ENCODE measurements at places on chromosomes 11 and 22. TPM values are rescaled to one million over a fixed set of nuclear protein-coding genes. Genes with fewer than 3 reads are reported as not detected.

GRCh38 chr11:92125321-92125720 is 99.3 kb upstream of the FAT3 start:
- DNase-seq = no peak

DNA sequence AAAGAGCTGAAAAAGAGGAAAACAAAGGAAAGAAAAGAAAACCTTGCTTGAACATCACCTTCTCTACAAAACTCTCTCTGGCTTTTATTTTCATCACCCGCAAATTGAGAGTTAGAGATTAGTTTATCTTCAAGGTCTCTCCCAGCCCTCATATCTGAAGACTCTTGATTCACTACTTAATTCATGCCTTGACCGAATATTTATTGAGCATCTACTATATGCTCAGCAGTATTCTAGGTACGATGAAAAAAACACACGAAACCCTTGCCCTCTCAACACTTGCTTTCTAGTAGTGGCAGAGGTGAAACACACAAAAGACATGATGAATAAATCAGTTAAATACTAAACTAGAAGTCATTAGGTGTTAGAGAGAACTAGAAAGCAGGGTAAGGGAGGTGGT is 150.6 kb upstream of the CADM1 start:
- DNase-seq = no peak

The SEC14L2 gene
- total RNA-seq = 7.9 TPM

GRCh38 chr22:37427135-37427710 is at the start of gene ELFN2:
ELFN2 (minus strand) TSS chr22:37427479; CDS start chr22:37375534, 51,945 bp downstream.
- peak; percentile 88 for DNase-seq

GRCh38 chr11:121773076-121773475 is 320.3 kb upstream of the SORL1-AS1 start:
- DNase-seq = no peak

The C1QTNF5 gene
- total RNA-seq = 29.3 TPM

DNA sequence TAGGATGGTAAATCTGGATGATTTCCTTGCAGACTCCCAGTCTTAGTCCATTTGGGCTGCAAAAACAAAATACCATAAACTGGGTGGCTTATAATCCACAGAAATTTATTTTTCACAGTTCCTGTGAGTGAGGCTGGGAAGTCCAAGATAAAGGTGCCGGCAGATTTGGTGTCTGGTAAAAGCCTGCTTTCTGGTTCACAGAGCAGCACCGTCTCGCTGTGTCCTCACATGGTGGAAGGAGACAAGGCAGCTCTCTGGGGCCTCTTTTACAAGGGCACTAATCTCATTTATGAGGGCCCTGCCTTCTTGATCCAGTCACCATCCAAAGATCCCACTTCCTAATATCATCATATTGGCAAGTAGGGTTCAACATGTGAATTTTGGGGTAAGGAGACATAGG is 8.9 kb downstream of the USP47 start:
- no peak for DNase-seq

The C2CD2L gene
- 15.0 TPM for total RNA-seq

DNA sequence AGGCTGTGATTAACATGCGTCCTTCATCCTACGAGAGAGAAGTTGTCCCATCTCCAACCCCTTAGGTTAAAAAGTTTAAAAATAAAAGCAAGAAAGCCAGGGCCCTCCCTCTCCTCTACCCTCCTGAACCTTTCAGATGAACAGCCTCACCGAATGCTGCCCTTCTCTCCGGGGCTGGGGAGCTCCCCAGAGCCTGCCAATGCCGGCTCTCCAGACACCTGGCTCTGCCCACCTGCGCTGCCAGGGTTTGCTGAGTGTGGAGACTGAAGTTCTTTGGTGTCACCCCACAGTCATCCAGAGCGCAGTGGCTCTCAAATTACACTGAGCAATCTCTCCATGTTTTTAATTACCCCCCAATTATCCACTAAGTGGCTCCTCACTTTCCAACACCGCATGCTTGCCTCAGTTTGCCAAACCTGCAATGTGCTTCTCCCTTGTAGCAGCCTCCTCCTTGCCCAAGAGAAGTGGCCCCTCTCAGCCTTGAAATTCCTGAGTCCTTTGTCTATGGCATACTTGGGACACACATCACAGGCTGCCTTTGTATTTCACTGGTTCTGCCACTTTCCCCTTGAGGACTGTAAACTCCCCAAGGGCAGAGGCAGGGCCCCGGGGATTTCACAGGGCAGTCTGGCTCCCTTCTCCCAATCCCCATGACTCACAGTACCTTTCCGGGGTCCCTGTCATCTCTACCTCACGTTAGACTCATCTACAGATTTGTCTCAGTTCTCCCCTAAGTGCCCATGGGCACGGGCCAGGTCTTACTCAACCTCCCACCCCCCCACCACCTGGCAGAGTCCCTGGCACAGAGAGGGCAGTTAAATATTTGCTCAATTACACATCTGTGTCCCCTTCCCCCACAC is 2.0 kb downstream of the MYH9 start:
- peak; percentile 74 for DNase-seq

DNA sequence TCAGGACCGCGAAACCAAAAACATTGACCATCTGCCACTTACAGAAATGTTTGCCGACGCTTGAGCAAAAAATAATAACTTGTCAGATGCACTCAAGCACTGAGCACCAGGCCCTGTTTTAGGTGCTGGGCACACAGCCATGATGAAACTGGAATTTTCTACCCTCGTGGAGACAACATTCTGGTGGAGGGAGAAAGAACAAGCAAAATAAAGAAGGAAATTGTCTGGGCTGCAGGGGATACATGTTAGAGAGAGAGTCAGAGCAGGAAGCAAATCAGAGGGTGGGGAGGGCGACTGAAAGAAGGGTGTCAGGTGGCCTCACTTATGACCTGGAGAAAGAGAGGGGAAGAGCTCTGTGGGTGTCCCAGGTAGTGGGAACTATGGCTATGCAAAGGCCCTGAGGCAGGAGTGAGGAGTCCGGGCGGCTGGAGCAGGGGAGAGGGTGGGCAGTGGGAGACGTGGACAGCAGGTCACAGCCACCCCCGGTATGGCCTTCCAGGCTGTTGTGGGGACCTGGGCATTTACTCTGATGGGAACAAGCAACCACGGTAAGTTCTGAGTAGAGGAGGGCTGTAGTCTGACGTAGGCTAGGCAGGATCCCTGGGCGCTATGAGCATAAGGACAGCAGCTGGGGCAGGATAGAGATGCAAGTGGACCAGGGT is 78.8 kb downstream of the MYEOV start:
- DNase-seq = peak; percentile 12

The FADS3 gene
- 138 TPM for total RNA-seq
